ENCODE measurements at places on chromosomes 3 and 15.

DNA sequence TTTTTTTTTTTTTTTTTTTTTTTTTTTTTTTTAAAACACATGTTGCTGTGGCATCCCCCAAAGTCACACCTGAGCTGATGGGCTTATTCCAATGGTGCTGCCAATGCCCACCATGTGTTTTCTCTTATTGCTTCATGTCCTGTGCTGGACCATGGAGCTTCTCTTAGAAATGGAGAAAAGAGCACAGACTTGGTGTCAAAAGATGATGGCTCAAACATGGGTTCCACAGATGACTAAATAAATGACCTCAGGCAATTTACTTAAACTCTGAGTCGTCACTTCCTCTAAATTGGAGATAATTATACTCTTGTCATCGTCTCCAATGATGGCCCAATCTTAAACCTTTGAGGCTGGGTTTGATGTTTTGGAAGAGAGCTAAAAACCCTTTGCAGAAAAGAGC, 28.1 kb downstream of the CHST2 start:
- no peak for DNase-seq

- DNase-seq = no peak
Observed at GRCh38 chr15:57696146-57696545, 10.4 kb upstream of the POLR2M start.

DNA sequence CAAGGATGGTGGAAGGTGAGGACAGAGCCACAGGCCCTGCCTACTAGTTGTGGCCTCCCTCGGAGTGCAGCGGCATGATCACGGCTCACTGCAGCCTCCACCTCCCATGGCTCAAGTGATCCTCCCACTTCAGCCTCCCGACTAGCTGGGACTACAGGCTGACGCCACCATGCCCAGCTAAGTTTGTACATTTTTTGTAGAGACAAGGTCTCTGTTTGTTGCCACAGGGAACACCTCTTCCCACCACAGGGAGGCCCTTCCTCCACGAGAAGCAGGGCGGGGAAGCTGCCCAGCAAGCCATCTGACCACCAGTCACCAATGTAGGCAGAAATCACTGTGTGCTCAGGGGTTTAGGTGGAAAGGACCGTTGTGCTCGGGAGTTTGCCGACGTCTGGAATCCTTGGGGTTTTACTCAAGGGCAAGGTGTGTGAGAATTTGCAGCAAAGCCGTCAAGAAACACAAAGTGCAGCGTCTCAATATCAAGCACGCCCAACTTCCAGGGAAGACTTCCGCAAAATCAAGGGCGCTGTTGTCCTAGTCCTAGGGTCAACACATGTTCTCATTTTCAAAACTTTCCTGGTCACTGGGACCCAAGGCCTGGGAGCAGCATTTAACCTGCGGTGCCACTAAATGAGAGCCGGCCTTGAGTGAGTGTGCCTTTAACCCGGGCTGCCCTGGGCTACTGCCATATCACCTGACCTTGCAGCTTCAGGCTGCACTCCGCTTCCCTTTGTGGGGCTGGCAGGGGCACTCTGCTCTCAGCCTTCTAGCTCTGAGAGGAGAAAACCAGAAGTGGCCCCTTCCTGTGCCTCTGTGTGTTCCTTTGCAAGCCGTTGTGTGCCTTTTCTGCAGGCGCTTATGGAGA, 65.7 kb downstream of the SLC12A8 start:
- DNase-seq = no peak

DNA sequence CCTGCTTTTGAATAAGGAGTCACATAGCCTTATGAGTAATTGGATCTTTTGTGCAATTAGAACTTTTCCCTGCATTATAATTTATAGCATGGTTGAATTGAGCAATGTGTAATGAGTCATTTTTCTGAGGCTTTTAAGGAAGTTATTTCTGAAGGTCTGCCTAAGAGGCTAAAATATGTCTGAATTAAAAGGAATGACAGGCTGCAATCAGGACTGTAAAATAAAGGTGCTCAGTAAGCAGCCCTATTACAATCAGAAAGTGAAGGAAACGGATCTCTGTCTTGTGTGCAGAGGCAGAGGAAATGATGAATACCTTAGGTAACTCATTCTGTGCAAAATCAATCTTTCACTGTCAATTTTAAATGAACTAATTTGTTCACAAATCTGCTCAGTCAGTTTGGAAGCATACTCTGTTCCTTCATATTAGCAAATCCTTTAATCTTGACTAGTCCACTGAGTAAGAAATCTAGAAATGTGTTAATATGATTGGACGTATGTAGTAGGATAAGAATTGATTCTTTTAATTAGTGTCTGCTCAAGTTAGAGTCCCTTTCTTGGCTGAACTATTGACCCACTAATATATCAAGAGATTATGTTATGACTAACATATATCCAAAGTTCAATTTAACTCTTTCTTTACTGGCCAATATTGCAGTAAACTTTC, 290.1 kb downstream of the ZIC1 start:
- no peak for DNase-seq

DNA sequence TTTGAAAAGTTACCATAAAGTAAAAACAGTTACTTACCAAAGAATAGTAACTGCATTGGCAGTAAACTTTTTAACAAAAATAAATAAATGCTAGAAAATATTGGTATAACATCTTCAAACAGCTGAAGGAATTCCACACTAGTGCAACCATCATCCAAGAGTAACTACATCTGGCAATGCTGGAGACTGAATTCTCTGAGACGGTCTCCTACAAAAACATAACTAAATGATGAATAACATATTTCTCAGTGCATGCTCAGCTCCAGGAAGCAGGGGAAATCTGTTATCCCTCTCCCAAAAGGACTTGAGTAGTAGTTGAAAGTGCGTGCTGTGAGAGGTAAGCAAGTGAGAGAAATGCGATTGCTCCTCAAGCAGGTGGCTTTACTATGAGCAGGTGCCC, 526.8 kb upstream of the CCDC54 start:
- no peak for DNase-seq

GRCh38 chr3:80492162-80492561, 724.4 kb upstream of the ROBO1 start:
- no peak for DNase-seq

- DNase-seq = no peak
Observed at GRCh38 chr15:35167675-35168074, 82.6 kb upstream of the NANOGP8 start.
